Stimulated activated CD4-positive, alpha-beta T cell treated with anti-CD3 and anti-CD28 coated beads, Interleukin-15, amount 100 ng/mL, for 1 hour (primary cell): ENCODE measurements at places on chromosomes 11 and 22.
A peak's percentile ranks its signal among the peaks of the same experiment; 100 is the strongest.

DNA sequence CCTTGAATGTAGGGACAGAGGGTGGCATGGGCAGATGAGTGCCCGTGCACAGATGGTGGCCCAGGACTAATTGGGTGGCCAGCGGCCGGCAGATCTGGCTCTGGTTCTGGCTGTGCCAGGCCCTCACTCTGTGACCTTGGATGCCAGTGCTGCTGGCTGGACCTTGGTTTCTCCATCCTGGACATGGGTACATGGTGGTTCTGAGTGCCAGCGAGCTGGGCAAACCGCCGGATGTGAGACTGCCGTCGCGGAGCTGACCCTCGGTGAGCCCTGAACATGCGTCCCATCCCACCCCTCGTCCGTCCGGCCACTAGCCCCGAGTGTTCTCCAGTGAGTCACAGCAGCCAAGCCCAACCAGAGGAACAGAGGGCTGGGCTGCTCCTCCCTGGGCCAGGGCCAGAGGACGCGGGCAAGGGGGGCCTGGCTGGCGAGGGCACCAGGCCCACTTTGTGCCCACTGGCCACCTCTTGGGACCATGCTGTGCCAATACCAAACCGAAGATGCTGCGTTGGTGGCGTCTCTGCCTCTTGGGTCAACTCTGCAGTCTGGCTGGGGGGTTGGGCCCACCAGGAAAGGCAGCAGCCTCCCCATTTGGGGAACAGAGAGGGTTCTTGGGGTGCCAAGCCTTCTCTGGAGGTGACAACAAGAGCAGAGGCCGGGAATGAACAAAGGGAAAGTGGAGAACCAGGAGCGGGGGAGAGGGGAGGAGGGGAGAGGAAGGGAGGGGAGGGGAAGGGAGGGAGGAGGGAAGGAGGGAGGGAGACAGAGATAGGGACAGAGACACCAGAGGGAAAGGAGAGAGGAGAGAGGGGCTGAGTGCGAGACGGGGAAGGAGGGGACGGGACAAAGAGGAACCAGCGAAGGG, 10.7 kb downstream of the LSP1 start:
- no peak for DNase-seq

DNA sequence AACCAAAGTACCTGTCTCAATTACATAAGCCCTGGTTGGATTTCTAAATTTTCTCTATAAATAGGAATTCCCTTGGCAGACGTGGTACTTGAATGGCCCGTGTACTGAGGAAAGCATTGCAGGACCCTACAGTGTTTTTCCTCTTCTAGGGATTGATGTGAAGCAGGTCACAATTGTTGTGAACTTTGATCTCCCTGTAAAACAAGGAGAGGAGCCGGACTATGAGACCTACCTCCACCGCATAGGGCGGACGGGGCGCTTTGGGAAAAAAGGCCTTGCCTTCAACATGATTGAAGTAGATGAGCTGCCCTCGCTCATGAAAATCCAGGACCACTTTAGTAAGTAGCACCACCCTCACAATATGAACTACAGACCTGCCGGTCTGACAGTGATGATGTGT, 16.7 kb downstream of the DDX25 start:
- DNase-seq = no peak

GRCh38 chr22:37215890-37216289, 3.6 kb upstream of the SSTR3 start:
- DNase-seq = no peak

DNA sequence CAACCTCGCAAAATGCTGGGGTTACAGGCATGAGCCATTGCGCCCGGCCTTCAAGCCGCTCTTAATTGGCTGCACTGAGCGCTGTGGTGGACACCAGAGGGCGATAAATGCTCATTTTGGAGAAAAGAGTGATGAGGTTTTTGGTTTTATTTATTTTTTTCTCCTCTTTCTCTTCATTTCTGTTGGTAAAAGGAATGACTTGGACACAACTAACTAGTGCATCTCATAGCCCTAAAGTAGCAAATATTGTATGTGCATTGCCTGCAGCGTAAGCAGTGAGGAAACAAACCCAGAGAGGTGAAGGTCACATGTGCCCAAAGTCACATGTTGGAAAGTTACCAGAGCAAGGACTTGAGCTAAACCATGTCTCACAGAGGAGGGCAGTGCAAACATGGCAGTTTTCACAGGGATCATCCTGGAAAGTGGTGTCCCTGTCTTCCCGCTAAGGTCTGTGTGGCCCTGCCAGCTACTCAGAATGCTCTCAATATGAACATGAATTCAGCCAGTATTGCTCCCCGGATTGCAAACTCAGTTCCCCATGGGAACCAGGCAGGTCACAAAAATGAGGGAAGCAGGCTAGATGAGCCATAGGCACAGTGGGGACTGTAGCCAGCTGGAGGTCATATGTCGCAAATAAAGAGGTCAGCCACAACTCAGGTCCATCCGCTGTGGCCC, 8.6 kb upstream of the CD82 start:
- peak; percentile 34 for DNase-seq

GRCh38 chr22:41876675-41877074, 38.2 kb downstream of the SHISA8 start:
- DNase-seq = no peak

DNA sequence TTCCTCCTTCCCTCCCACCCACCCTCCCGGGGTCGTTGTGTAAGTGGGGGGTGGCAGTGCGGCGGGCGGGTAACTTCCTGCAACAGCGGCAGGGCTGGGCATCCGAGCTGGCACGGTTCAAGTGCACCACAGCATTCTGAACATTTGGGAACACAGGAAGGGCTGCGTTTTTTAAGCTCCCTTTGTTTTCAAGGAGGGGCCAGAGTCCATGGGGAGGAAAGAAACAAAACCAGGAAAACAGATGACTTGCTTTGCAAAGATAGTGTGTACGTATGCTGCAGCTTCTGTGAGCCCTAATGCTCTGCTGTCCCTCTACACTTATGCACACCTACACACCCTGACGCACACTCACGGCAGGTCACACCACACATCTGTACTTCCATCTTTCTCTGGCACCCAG, 152.5 kb downstream of the FBXO7 start:
- no peak for DNase-seq

- DNase-seq = no peak
These were observed 90.7 kb downstream of the MPPED2 start for GRCh38 chr11:30495437-30495836.

DNA sequence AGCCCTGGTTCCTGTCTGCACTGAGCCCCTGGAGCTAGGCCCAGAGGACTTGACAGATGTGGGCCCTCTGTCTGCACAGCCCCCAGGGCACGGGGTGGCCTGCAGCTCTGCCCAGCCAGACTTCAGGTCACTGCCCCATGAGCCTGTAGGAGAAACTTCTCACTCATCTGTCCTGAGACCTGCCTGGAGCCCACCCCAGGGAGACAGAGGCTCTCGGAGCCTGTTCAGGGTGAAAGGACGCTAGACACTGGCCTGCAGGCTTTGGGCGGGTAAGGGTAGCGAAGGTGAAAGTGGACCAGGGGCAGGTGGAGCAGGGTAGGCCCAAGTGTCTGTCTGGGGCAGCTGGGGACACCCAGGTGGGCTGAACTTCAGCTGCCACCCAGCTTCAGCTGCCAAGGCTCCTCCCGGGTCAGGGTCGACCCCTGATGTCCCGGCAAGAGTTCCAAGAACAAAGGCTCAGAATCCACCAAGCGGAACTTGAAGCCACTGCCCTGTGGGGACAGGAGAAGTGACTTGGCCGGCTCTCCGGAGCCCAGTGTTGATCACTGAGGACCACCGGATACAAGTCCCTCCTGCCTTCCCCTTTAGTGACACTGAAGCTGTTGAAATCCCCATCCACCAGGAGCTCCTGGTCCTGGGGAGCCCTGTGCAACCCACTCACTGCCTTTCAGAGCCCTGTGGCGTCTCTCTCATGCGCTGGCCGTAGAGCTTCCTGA, 90.3 kb downstream of the KCNQ1 start:
- DNase-seq = no peak

DNA sequence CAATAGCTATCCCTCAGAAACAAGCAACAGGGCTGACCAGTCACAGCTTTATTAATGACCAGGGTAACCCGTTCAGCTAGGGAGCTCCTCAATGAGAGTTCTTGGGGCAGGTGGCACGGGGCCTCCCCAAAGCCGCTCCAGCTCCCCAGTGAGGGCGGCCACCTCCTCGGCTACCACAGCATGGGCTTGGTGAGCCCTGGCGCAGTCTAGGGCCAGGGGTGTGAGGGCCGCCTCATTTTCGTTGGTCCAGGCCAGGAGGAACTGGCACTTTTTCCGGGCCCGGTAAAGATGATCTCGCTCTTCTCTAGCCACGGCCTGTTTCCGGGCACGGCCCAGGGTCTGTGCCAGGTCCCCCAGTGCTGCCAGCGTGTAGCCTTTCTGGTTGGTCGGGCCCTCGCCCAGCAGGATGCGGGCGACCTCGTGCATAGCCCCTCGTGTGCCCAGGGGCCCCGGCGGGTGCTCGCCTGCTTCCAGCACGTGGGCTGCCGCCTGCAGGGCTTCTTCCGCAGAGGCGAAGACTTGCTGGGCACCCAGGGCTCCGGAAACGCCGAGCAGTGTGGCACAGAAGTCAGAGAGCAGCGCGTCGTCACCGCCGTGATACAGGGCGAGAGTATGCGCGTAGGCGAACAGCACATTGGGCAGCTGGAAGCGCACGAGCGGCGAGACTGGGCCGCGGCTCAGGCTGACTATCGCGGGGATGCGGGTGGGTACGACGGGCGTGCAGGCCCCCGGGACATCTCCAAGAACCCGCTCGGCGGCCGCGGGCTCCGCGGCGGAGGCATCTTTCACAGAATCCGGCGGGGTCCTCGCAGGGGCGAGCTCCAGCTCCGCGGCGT, 913 bp downstream of the ZNHIT2 start:
- peak; percentile 45 for DNase-seq

DNA sequence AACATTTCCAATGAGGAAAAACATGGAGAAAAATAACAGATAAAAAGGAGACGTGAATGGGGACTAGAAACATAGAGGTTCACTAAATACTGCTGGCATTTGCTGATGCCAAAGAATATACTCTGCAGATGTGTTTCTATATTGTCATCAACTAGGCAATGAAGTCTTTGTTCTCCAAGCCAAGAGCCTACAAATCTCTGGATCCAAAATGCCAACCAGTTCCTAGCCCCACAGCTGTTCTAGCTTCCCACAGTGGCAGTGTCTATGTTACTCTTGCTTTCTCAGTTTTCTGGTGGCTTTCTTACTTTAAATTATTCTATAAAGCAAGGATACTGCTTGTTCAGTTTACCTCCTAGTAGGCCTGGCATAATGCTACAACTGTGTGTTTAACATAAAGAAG, 977.9 kb upstream of the CCDC90B start:
- no peak for DNase-seq

GRCh38 chr22:43078522-43078921, 10.7 kb downstream of the TTLL1 start:
- no peak for DNase-seq
